C1 segment of cervical spinal cord (tissue), 14 donors: ENCODE measurements at places on chromosomes 11 and 22.

GRCh38 chr11:71235719-71236118 is 16.7 kb downstream of the SHANK2 start:
- no peak for DNase-seq

GRCh38 chr11:113119074-113119473 is 157.9 kb downstream of the NCAM1 start:
- no peak for DNase-seq

GRCh38 chr11:47383071-47383470 is 4.7 kb upstream of the SPI1 start:
- DNase-seq, result no peak

GRCh38 chr22:22362936-22363335 is 118.3 kb downstream of the VPREB1 start:
- DNase-seq, result no peak

- no peak for DNase-seq
These were observed 29.8 kb upstream of the CREB3L1 start for GRCh38 chr11:46247659-46248058.

GRCh38 chr22:45859231-45860161 is 117.5 kb downstream of the WNT7B start:
- DNase-seq, result no peak

- no peak for DNase-seq
These were observed 20.0 kb downstream of the LDLRAD3 start for GRCh38 chr11:35963911-35964310.

GRCh38 chr11:13280092-13280722 is 2.6 kb downstream of the BMAL1 start:
- DNase-seq, result no peak

- no peak for DNase-seq
These were observed 47.8 kb downstream of the CCDC15 start for GRCh38 chr11:125001849-125002248.

DNA sequence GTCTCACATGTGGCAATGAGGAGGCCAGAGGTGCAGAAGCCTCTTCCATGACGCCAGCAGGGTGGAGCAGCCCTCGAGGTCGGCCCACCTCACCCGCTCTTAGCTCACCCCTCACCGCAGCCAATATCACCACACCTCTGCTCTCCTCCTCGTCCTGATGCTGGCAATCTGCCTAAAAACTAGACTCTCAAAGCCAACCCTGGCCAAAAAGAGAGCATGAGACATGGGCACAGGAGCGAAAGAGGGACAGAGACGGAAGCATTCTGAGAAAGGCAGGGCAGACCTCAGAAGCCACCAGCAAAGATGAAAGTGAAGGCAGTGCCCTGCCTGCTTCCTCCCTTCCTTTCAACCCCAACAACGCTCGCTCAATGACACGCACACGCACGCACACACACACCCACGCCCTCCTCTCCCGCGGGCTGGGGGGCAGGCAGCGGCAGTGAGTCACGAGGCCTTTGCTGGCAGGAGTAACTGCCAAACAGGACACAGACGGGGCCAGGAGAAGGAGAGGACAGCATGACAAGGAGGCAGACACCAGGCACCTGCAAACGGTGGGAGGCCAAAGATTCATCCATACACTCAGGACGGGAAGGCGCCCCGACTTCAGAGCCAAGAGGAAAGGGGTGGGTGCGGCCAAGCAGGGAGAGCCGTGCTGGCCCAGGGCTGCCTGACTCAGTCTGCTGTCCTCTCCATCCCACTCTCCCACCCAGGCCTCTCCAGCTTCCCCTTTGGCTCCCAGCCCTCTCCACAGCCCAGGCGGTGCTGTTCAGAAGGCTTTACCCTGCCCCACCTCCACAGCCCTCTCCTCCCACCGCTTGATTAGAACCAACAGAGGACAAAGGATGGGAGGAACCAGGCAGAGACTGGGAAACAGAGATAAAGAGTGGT is 11.4 kb downstream of the IGSF9B start:
- no peak for DNase-seq

GRCh38 chr11:74696500-74696899 is 34.7 kb downstream of the CHRDL2 start:
- no peak for DNase-seq

- no peak for DNase-seq
These were observed 113.4 kb downstream of the CASP12 start for GRCh38 chr11:104784684-104785460.

GRCh38 chr11:10663990-10664389 is 29.6 kb downstream of the IRAG1 start:
- no peak for DNase-seq

- DNase-seq, result peak; percentile 11
These were observed 35.0 kb upstream of the PRAME start for GRCh38 chr22:22593964-22594656.

DNA sequence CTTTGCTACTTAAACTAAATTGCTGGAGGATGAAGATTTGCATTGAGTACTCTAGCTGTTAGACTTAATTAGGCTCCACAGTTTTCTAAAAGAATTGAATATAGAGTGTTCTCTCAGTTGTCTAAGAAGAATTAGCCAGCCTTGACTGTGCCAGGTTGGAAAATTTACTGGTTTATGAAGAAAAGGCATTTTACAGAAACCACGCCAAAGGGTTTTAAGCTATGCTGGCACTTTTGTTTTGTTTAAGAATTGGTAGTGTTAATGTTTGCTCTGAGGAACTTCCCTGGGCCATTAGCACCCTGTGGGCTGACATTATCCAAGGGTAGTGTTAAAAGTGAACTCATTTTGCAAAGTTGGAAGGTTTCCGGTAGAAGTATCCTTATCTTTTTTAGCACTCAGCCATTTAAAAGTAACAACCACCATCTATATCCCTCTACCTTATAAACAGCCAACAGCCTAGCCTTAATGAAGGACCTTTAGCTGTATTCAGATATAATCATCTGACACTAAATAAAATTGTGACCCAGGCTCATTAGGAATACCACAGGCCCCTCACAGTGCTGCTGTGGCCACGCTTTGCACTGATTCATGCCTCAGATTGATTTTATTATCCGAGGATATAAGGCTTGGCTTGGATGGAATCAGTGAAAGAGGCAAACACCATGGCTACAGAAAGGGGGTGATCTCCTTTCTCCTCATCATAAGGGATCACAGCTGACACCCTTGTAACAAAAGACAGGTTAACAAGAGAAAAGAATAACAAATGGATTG is 158.9 kb downstream of the NCAM1 start:
- no peak for DNase-seq

DNA sequence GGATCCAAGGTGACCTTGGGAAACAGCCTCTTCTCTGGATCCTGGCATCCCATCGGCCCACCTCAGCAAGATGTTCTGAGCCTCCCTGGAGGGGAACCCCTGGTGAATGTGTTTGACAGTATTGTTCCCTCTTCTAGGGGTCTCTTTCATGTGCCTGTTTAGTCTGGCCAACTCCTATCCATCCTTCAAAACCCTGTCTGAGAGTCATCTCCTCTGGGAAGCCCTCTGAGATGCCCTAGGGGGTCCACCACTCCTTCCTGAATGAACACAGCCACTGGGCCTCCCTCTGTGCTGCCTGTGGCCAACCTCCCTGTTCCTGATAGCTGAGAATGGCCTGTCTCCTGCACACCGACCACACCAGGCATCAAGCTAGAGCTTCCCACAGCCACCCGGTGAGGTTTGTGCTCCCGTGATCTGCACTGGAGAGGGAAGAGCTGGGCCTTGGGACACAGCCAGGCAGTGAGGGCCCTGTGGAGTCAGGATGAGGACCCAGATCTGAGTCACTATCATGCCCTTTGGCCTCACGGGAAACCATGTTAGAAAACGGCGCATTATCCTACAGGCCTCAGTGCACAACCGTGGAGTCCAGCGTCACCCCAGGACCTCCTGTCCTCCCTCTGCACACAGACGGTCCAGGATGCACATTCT is 8.8 kb downstream of the WNT7B start:
- no peak for DNase-seq

- no peak for DNase-seq
These were observed 4.4 kb downstream of the PGGHG start for GRCh38 chr11:293271-293851.

DNA sequence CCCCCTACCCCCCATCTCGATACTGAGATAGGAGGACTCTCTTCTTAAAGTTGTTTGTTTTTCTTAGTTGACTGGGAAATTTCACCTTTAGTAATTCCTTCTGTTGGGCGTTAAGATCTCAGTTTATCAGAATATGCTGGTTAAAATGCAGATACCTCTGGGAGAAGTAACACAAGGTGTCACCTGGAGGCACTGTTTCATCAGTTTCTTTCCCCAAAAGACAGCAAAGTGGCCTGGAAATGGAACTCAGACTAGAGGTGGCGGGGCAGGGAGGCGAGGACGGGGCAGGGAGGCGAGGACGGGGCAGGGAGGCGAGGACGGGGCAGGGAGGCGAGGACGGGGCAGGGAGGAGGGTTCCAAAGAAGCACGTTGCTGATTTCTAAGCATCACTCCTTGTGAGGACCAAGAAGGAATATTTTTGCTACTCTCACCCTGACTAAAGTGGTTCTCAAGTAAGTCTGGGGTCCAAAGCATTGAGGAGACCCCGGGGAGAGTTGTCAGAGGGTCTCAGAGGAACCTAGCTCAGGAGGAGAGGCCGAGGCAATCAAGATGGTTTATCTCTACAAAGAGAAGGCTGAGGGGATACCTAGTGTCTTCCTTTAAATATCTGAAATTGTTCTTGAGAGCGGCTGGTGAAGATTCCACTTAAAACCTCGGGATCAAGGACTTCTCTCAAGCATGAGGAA is 147.0 kb upstream of the B3GAT1 start:
- DNase-seq, result no peak

DNA sequence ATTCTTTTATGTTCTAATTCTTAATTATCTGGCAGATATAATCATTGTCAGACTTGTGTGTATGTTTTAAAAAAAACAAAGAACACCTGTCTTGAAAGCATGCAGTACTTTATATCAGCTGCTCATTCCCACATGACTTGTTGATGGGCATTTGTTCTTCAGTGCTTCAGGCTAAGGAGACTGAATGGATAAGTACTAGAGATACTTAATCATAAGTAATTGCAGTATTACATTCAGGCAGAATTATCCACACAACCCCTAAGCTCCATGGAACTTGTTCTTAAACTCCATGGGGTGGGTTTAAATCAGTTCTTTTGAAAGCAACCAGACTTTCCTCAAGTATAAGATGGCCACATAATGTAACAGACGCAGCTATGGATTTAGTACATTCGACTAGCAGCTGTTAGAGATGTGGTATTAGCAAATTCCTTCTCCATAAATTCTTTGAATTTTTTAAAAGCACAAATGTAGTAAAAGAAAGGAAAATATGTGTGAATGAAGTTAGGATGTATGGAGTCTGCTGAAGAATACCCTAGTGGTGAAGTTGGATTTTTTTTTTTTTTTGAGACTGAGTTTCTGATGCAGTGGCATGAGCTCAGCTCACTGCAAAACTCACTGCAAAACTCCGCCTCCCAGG is 3.0 kb downstream of the JAM3 start:
- no peak for DNase-seq

DNA sequence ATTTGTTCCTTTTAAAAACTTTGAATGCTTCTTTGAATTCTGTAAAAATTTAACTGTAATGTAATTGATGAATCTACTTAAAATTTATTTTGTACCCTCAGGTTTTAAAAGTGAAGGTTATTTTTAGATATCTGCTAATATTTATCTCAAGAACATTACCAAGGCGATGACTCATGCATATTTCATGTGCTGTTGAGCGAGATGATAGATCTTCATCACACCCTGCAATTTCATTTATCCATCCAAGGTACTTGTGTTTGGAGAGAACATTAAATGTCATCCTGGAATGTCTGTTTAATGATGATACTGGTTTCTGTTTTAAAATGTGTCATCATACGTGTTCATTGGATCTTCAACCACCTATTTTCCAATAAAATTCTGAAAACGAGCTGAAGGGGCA is 6.7 kb upstream of the OOSP4A start:
- DNase-seq, result no peak

DNA sequence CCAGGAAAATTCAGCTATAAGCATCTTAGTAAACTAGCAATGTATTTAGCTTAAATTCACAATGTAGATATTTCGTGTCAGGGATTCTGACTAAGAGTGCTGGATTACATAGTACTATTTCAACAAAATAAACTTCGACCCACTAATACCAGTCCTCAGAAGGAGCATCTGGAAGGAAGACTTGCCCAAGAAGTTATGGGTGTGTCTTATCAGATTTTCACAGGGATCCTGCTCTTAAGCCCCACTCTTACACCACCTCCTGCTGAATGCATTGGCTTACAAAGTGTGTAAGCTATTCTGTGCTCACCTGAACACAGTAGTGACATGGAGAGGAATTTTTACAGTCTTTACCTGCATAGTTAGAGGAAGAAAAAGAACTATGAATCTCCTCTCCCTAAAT is 35.4 kb upstream of the ANO5 start:
- no peak for DNase-seq

DNA sequence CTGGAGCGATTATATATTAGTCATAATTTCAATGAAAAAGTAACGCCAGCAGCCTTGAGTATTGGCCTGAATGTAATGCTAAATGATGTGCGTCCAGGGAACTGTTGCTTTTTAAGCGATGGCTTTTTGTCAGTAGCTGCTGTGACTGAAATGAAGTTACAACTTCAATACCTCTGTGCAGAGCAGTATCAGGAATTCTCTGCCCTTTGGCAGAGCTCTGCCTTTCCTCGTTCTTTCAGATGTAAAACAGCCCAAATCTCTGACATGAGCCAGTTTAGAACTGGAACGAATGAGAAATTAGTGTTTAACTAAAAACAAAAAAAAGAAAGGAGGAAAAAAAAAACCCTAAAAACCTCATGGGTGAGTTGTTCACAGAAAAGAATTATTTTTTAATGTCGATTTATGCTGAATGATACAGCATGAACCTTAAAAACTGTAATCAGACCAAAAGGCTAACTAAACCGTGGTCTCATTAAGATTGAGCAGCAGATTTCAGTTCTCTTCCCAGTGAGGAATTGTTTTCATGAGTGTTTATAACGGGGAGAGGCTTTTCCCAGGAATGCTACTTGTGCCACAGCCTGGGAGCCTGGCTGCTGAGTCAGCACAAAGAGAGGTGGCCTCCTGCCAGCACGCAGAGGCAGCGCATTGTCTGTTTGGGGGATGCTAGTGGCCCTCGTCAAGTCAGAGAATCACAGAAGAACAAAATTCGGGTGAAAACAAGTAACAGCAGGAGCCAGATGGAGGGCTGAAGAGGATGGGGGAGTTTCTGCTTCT is 146.2 kb upstream of the RASSF10 start:
- DNase-seq, result peak; percentile 18

GRCh38 chr11:3161309-3161708 is 3.8 kb downstream of the OSBPL5 start:
- DNase-seq, result no peak
